ENCODE measurements at places on chromosomes 7 and 10. TPM values are rescaled to one million over a fixed set of nuclear protein-coding genes. Genes with fewer than 3 reads are reported as not detected.

Gene DOCK1
- total RNA-seq, result 74.0 TPM

Gene TRIM56
- total RNA-seq, result 28.8 TPM

Gene FAM25A
- total RNA-seq, result not detected

Gene LRMDA
- total RNA-seq, result 7.2 TPM

Gene SLC13A1
- not detected for total RNA-seq

Gene SEM1
- 231 TPM for total RNA-seq

Measured in pulmonary artery endothelial cell (primary cell).